Immature natural killer cell (primary cell): ENCODE measurements at places on chromosomes 5 and 9.

DNA sequence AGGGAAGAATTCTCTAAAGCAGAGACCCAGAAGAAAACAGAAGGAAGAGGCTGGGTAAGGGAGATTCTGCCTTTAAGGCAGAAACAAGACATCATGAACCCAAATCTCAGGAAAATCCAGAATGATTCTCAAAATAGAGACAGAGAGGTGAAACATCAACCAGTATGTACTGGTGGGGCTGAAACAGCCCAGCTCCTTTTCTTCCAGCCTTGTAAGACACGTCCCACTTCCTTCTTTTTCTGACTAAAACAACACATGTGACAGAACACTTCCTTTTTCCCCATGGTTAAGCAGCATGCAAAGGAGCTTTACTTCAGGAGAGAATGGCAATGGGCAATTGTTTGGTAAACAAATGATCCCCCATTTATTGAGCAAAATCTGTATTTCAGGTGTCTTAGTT is 230.8 kb upstream of the NR4A3 start:
- H3K27me3 ChIP-seq, result peaks cover 8% of the 10 kb centered on the region
- H3K36me3 ChIP-seq, result no peaks in the 10 kb centered on the region
- DNase-seq, result no peak
- no peak overlapping the region for H3K4me3 ChIP-seq

DNA sequence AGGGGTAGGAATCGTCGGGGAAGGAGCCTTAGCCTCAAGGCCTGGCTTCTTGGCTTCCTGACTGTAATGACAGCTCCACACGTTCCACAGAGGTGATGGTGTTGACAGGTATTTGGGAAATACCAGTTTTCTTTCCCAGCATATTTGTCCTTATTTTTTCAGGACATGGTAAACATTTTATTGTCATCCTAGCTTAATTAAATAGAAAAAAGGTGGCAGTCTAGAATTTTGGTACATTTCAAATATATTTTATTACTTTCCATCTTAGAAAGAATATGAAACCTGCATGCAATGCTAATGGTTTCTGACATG is 8.4 kb downstream of the CXCL14 start:
- no peak for DNase-seq
- peaks cover 5% of the 10 kb centered on the region for H3K27me3 ChIP-seq
- H3K27ac ChIP-seq, result no peak overlapping the region
- no peaks in the 10 kb centered on the region for H3K4me1 ChIP-seq

DNA sequence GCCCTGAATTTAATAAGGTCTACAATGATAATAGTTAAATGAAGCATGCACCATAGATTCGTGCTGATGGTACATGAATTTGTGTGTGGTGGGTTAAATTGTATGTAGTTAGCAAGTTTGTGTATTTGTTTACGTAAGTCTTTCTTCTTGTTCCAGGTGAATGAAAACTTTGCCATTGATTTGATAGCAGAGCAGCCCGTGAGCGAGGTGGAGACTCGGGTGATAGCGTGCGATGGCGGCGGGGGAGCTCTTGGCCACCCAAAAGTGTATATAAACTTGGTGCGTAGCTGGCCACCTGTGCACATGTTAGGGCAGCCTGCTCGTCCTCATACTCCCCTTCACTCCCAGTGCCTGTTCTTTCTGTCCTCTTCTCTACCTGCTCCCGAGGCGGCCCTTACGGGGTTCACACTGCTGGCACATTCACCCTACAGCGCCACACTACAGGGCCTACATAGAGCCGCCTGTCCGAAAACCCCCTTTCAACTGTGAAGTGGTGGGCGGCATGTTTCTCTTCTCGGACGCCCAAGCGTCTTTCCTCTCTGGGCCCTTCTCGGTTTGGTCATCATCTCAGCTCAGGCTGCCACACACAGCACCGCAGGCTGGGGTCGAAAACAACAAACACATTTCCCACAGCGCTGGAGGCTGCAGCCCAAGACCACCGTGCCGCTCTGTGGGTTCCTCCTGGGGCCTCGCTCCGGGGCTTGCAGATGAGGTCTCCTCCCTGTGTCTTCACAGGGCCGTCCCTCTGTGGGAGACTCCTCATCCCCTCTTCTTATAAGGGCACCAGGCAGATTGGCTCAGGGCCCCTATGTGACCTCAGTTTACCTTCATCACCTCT is 13.2 kb downstream of the NDUFS6 start:
- peaks cover 36% of the 10 kb centered on the region for H3K36me3 ChIP-seq
- H3K4me1 ChIP-seq, result peaks cover 1% of the 10 kb centered on the region
- no peak overlapping the region for H3K27ac ChIP-seq

DNA sequence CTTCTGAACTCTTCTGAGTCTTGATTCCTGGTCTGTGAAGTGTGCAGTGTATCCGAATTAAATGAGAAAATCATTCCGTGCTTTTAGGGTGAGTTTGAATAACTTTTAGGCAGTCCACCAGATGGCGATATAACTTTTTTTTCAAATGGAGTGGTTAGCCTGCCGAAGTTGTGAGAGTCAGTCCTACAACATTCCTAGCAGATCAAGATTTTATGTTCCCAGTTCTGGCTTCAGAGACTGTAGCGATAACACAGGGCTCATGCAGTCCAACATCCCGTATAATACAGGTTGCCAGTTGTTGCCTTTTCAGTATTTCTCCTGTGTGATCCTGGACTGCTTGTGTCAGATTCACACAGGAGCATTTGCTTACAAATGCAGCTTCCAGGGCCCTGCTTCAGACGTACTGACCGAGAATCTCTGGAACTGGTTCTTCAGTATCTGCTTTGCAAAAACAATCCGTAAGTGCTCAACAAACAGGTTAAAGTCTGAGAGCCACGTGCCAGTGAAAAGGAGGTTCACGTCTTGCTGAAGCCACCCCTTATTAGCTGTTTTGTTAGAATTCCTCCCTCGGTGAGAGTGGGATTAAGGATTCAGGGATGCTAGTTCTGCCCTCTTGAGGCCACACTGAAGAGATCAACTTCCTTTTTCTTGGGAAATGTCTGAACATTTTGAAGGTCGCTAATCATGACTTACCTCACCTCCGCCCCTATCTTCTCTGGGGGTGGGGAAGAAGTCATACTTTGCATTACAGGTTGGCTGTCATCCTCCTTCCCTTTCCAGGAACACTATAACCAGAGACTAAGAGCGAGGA is 22.8 kb downstream of the SMIM3 start:
- H3K36me3 ChIP-seq, result no peaks in the 10 kb centered on the region
- peak; percentile 29 for DNase-seq
- no peak overlapping the region for H3K27ac ChIP-seq
- H3K27me3 ChIP-seq, result peaks cover 5% of the 10 kb centered on the region
- H3K4me3 ChIP-seq, result no peak overlapping the region
- H3K4me1 ChIP-seq, result peaks cover 3% of the 10 kb centered on the region

DNA sequence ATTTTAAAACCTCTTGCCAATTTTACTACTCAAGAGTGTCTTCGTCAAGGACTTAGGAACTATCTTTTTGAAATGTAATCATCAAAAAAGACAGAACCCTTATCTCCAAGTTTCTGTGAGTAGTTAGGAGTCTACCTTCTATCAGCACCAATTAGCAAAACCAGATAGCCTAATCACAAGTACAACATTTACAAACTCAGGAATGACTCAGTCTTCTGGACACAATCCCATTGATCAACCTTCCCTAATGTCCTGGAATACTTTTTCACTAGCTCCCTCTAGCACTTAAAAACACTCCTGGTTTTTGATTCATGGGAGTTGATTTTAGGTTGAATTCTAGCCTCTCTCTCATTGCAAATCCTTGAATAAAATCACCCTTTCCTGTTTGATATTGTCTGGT is 680.7 kb downstream of the PRR16 start:
- no peak for DNase-seq
- no peaks in the 10 kb centered on the region for H3K4me1 ChIP-seq
- H3K27ac ChIP-seq, result no peak overlapping the region
- no peak overlapping the region for H3K4me3 ChIP-seq

GRCh38 chr5:107388141-107388861 is 282.4 kb downstream of the EFNA5 start:
- H3K27me3 ChIP-seq, result no peaks in the 10 kb centered on the region
- H3K4me3 ChIP-seq, result peak overlapping the region; percentile 65
- peaks cover 3% of the 10 kb centered on the region for H3K36me3 ChIP-seq
- peaks cover 38% of the 10 kb centered on the region for H3K4me1 ChIP-seq

- H3K4me1 ChIP-seq, result no peaks in the 10 kb centered on the region
- no peak overlapping the region for H3K27ac ChIP-seq
- no peak overlapping the region for H3K4me3 ChIP-seq
- H3K27me3 ChIP-seq, result peaks cover 3% of the 10 kb centered on the region
Measured at GRCh38 chr9:97310896-97311295, 3.4 kb downstream of the CCDC180 start.

DNA sequence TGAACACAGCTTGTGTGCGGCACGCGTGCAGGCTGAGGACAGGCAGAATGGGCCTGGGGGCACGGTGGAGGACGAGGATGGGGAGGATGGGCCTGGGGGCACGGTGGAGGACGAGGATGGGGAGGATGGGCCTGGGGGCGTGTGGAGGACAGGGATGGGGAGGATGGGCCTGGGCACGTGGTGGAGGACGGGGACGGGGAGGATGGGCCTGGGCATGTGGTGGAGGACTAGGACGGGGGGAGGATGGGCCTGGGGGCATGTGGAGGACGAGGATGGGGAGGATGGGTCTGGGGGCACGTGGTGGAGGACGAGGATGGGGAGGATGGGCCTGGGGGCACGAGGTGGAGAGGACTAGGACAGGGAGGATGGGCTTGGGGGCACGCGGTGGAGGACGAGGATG is 22.0 kb downstream of the FBXW5 start:
- no peak overlapping the region for H3K4me3 ChIP-seq
- H3K27ac ChIP-seq, result no peak overlapping the region
- DNase-seq, result no peak

GRCh38 chr5:127702926-127703561 is at the start of gene CCDC192:
TSS of gene CCDC192 (plus strand) at chr5:127703391. CDS start at chr5:127703446, 55 bp downstream.
- no peak within 1 kb of the TSS for H3K4me3 ChIP-seq
- no peaks in the 10 kb centered on the region for H3K4me1 ChIP-seq
- H3K36me3 ChIP-seq, result no peaks in the 10 kb centered on the region
- H3K27me3 ChIP-seq, result peaks cover 3% of the 10 kb centered on the region
- DNase-seq, result no peak
- no peak within 1 kb of the TSS for H3K27ac ChIP-seq

GRCh38 chr5:72171667-72172066 is 64.4 kb downstream of the MAP1B start:
- H3K4me1 ChIP-seq, result no peaks in the 10 kb centered on the region
- no peak overlapping the region for H3K27ac ChIP-seq
- H3K4me3 ChIP-seq, result no peak overlapping the region
- H3K36me3 ChIP-seq, result no peaks in the 10 kb centered on the region

GRCh38 chr9:38233343-38233742 is 159.2 kb upstream of the ALDH1B1 start:
- H3K4me1 ChIP-seq, result peaks cover 8% of the 10 kb centered on the region
- peak overlapping the region; percentile 13 for H3K27ac ChIP-seq
- no peaks in the 10 kb centered on the region for H3K27me3 ChIP-seq
- no peaks in the 10 kb centered on the region for H3K36me3 ChIP-seq

DNA sequence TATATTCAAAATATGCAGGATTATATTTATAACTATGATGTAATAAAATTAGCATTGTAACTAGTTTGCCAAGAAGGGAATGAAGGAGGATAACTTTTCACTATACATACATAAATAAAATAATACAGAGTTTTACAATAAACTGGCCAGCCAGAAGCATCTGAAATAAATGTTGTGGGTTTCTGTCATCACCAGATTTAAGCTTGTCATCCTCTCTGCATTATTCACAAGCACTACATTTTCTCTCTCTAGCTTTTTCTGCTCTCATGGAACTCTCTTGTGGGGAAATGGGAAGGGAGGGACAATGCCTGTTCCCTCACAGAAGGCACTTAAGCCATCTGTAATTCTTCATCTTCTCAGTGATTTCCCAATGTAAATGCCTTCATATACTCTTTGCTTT is 626.8 kb downstream of the SEMA5A start:
- DNase-seq, result no peak
- H3K27ac ChIP-seq, result no peak overlapping the region
- H3K27me3 ChIP-seq, result no peaks in the 10 kb centered on the region
- no peak overlapping the region for H3K4me3 ChIP-seq
- H3K4me1 ChIP-seq, result no peaks in the 10 kb centered on the region

DNA sequence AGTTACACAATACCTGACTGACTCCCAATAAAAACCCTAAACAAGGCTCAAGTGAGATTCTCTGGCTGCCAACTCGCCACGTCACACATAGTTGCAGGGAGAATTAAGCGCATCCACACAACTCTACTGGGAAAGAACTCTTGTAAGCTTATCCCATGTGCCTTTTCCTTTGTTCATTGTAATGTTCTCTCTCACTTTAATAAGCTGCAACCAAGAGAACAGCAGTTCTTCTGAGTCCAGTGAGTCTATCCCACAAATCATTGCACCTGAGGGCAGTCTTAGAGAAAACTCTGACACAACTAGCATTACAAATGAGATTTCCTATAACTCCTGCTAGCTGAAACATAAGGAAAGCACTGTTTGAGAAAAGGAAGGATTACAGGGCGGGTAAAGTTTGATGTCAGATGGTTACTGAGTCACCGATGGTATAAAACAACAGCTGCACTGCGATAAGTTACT is 27.4 kb downstream of the CENPK start:
- no peaks in the 10 kb centered on the region for H3K27me3 ChIP-seq
- no peak for DNase-seq
- H3K4me3 ChIP-seq, result no peak overlapping the region
- no peak overlapping the region for H3K27ac ChIP-seq

- no peak overlapping the region for H3K4me3 ChIP-seq
- DNase-seq, result no peak
- no peaks in the 10 kb centered on the region for H3K4me1 ChIP-seq
- no peaks in the 10 kb centered on the region for H3K36me3 ChIP-seq
Measured at GRCh38 chr9:105963343-105964099, 269.2 kb downstream of the TMEM38B start.

DNA sequence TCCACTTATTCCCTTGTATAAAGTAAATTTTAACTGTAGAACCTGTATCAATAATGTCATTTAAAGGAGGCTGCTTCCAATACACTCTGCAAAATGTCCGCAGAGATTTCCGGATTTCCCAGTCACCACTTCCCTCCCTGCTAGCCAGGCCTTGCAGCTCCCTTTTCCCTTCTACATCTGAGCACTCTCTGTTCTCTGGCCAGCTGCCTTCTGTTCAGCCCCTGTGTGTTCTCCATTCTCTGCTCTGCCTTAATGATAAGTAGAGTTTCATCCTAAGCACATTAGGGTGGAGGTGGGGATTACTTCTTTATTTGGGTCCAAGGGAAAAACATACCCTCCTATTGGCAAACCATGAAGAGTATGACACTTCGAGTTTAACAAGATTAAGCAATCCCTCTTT is 719.6 kb upstream of the WWC1 start:
- no peaks in the 10 kb centered on the region for H3K36me3 ChIP-seq
- peaks cover 5% of the 10 kb centered on the region for H3K27me3 ChIP-seq
- H3K27ac ChIP-seq, result no peak overlapping the region
